ENCODE measurements at places on chromosomes 1 and 21.

- no peak for DNase-seq
Observed at GRCh38 chr1:96472471-96472870, 249.1 kb upstream of the PTBP2 start.

- DNase-seq = no peak
Observed at GRCh38 chr1:47651311-47652089, 213.7 kb downstream of the FOXD2 start.

DNA sequence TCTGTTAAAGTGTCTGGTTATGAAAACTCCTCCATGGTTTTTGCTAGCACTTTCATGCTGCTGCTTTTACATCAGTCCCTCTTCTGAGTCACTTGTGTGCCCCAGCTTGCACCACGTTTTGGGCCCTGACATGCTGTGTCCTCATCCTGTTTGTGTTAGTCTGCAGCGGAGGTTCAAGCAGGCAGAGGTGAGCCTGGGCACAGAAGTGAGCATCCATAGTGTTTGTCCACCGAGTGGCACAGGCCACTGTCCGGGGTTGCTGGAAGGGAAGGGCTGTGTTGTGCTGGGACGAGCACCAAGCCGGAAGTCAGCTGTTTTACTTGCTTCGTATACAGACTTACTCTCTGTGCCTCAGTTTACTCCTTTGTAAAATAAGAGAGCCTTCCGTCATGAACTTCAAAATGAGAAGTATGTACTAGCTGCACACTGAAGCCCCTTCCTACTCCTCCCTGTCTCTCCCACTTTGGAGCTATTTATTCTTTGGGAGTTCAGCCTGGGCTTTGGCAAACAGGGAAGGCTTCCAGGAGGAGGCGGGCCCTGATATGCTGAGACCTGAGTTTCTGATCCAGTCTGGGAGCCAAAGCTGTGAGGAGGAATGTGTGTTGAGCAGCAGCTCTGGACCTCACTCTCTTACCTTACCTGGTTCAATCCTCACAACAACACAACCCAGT is 10.7 kb upstream of the LAPTM5 start:
- DNase-seq = no peak

- DNase-seq = no peak
Observed at GRCh38 chr1:13756557-13757315, 56.7 kb downstream of the PRDM2 start.

GRCh38 chr1:20250340-20250989 is 40.2 kb upstream of the VWA5B1 start:
- DNase-seq = peak; percentile 4

- no peak for DNase-seq
Observed at GRCh38 chr1:221753828-221754188, 11.9 kb upstream of the DUSP10 start.

GRCh38 chr1:161046605-161047228 is 940 bp upstream of the USF1 start:
- DNase-seq = no peak

DNA sequence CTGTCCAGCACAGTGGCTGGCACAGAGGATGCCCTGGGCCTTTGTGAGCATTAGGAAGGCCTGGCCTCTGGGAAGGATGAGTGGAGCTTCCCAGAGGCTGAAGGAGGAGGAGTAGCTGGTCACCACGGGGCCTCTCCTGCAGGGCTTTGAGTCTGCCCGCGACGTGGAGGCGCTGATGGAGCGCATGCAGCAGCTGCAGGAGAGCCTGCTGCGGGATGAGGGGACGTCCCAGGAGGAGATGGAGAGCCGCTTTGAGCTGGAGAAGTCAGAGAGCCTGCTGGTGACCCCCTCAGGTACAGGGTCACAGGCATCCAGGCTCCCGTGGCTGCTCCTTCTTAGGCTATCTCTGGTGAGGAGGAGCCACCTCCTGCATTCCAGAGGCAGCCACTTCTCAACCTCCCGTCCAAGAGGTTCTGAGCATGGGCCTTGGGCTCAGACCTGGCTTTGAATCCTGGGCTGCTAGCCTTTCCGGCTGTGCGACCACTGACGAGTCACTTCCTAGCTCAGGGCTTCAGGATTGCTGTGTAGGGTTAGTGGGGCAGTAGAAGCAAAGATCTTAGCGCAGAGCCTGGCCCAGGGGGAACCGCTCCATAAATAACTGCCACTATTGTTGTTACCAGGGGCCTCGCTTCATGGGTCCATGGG is 14.0 kb downstream of the SESN2 start:
- DNase-seq = no peak

DNA sequence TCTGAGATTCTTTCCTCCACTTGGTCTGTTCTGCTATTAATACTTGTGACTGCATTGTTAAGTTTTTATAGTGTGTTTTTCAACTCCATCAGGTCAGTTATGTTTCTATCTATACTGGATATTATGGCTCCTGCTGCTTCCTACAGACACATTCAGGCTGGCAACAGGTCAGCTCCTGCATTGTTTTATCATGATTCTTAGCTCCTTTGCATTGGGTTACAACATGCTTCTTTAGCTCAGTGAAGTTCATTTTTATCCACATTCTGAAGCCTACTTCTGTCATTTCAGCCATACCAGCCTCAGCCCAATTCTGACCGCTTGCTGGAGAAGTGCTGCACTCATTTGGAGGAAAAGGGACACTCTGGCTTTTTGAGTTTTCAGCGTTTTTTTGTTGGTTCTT is 37.3 kb upstream of the F3 start:
- peak; percentile 36 for DNase-seq

DNA sequence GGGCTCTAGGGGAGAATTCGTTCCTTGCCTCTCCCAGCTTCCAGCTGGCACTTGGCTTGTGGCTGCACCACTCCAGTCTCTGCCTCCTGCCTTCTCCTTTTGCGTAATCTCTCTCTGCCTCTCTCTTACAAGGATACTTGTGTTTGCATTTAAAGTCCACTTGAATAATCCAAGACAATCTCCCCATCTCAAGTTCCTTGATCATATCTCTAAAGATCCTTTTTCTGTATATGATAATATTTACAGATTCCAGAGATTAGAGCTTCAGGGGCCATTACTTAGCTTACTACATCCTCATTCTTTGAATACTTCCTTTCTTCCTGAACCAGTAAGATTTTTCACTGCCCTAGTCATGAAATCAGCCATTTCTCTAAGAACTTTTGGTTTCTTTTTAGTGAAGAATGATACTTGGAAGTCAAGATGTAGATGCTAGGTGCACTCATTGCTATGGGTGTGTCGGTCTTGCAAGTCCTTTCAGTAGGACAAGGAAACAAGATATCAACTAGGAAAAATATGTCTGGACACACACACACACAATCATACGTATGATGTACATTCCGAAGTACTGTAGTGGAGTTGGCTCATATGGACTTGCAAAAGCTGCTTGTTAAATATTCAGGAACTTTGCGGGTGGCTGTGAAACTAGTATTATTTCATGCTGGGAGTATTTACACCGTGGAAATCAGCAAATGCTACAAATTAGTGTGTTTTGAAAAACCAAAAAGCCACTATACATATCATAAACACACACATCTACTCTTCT is 20.8 kb upstream of the RLF start:
- no peak for DNase-seq

DNA sequence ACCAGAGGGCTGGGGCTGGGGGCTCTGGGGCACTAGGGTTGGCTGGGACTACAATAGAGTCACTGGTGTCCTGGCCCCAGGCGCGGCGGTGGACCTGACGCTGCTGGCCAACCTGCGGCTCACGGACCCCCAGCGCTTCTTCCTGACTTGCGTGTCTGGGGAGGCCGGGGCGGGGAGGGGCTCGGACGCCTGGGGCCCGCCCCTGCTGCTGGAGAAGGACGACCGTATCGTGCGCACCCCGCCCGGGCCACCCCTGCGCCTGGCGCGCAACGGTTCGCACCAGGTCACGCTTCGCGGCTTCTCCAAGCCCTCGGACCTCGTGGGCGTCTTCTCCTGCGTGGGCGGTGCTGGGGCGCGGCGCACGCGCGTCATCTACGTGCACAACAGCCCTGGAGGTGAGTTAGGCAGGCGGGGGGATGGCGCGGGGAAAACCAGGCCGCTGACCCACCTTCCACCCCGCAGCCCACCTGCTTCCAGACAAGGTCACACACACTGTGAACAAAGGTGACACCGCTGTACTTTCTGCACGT is 4.1 kb downstream of the TIE1 start:
- DNase-seq = no peak

DNA sequence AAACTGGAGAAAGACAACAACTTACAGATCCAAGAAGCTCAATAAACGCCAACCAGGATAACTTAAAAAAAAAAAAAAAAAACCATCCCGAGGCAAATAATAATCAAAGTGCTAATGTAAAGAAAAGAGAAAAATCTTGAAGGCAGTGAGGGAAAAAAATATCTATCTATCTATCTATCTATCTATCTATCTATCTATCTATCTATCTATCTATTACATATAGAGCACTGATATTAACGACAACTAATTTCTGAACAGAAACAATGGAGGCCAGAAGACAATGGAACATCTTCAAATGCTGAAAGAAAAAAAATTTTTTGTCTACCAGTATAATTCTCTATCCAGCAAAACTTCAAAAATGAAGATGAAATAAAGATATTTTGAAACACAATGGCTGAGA is 18.0 kb downstream of the PACC1 start:
- no peak for DNase-seq

GRCh38 chr1:65208563-65208973 is 60.6 kb downstream of the AK4 start:
- no peak for DNase-seq

- no peak for DNase-seq
Observed at GRCh38 chr1:9846611-9847171, 22.9 kb upstream of the CLSTN1 start.

GRCh38 chr1:230792691-230793462 is 45.7 kb downstream of the CAPN9 start:
- DNase-seq = no peak

GRCh38 chr1:227958617-227959324 is 11.0 kb upstream of the WNT9A start:
- no peak for DNase-seq

GRCh38 chr1:224563666-224564065 is 52.5 kb upstream of the CNIH3 start:
- no peak for DNase-seq

GRCh38 chr1:227748496-227749182 is 13.4 kb downstream of the SNAP47 start:
- DNase-seq = no peak

DNA sequence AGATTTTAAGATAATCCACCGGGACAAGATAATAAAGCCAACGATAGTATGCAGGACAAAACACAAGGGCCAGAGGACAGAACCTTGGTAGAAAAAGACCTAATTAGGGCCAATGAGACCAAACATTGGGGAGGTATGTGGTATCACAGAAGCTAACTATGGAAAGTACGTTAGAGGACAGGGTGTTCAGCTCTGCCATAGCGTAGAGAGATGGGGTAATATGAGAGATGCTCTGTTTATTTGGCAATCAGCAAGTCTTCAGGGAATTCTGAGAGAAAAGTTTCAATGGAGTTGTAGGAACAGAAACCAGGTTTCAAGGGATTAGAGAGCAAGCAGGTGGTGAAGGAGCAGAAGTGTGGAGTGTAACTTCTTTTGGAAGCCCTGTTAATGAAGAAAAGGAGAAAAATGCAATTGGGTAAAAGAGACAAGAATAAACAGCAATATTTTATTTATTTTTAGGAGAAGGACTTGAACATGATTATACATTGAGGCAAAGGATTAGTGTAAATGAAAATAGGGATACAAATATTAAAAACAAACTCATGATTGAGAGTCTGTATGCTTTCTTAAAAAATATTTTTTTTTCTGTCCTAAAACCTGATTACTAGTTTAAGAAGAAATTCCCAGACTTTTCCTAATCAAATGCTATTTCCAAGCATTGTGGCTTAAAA is 24.0 kb downstream of the EEIG2 start:
- DNase-seq = no peak

DNA sequence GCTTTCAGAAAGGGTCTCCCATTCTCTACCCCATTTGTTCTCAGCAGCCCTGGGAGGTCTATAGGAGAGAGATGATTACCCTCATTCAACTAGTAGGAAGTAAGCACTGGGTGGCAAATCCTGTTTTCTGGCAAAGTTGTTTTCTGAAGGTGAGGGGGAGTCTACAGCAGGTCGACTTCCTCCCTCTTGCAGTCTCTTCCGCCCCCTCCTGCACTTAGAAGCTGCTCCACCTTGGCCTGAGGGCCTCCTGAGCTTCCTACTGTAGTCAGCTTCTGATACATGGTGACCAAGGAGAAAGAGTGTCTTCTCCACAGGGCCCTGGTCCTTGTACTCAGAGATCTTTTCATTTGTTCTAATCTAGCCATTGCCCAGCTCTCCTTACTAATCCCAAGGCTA is 93.1 kb downstream of the RGL1 start:
- DNase-seq = no peak

GRCh38 chr1:106439475-106439874 is 617.0 kb upstream of the PRMT6 start:
- DNase-seq = no peak

- DNase-seq = no peak
Observed at GRCh38 chr21:45459171-45460010, 54.4 kb downstream of the COL18A1 start.

DNA sequence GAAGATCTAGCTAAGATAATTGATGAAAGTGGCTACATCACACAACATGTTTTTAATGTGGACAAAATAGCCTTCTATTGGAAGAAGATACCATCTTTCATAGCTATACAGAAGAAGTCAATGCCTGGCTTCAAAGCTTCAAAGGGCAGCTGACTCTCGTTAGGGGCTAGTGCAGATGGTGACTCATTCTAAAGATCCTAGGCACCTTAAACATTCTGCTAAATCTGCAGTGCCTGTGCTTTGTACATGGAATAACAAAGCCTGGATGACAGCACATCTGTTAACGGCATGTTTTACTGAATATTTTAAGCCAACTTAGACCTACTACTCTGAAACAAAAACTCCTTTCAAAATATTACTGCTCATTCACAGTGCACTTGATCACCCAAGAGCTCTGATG is 65.6 kb upstream of the USP24 start:
- DNase-seq = peak; percentile 23

DNA sequence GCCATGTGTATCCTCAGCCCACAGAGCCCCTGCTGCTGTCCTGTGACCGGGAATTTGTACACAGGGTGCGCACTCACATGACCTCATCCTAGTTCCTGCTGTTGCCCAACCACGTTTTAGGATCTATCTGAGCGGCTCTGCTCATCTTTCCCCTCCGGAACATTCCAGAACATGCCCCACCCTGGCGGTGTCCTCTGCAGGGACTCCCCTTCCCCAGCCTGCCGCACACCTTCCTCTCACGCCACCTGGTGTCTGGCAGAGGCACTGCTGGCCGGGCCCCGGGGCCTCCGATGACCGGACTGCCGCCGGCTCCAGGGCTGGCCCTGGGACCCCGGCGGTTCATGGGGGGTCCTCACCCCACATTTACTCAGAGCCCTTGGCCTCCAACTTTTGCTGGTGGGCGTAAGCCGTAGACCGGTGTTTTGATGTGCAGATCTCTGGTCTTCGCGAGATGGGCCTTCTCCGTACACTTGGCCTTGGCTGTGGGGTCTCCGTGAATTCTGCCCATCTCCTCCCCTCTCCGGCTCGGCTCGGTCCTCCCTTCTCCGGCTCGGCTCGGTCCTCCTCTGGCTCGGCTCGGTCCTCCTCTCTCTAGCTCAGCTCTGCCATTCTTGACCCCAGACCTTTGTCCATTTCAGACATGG is 29.5 kb downstream of the ARHGEF16 start:
- DNase-seq = no peak

- no peak for DNase-seq
Observed at GRCh38 chr1:15693371-15693770, 9.3 kb downstream of the PLEKHM2 start.

Measured in fibroblast of the conjunctiva (primary cell).